Stimulated activated memory B cell treated with anti-CD40 and anti-IgM and Interleukin-4, amounts not matched to agents 10 μg/mL and 1 μg/mL and 100 μg/mL, for 72 hours (primary cell): ENCODE measurements at places on chromosomes 1 and 21.

- ATAC-seq, result peak; percentile 94
Observed at GRCh38 chr1:162069334-162070093, at the start of gene NOS1AP. NOS1AP (plus strand) TSS chr1:162069691; CDS start chr1:162070178, 487 bp downstream.

DNA sequence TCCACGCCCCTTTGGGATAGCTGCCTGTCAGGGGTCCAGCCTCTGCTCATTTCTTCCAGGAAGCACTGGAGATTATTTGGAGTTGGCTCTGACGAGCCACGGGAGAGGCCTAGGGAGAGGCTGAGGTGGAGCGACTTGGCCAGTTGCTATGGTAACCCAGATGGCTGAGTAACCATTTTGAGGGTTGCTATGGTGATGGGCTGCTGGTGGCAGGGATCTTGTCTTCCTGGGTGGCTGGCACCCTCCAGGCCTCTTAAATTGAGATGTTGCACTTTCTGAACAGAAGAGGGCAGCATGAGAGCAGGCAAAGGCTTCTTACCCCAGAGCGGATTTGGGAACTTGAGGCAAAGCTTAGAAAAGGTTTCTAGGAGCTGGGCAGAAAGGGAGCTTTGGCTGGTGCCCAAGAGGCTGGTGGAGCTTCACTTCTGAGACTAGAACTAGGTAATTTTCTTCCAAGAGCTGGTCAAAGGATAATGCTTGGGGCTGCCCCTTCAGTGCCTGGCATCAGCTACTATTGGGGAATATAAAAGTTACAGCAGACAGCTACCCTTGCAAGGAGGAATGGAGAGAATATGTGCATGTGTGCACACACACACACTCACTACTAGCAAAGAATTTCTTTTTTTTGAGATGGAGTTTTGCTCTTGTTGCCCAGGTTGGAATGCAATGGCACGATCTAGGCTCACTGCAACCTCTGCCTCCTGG lies 72.5 kb downstream of the NDUFS5 start:
- peak; percentile 44 for ATAC-seq

DNA sequence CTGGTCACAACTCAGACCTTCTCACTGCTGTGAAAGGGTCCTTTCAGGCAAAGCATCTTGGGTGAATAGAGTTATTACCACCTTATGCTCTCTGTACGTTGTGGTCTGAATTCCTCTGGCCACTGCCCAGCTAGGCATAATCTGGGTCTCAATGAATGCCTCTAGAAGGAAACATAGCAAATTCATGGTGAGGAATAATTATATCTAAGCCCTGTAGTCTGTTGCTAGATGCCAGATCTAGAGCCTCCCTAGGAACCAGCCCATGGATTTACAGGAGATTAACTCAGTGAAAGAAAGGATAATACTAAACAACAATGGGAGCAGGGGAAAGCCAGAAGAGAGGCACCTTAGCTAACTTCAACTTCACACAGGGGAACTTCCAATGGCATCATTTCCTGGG lies 2.4 kb upstream of the COL11A1 start:
- ATAC-seq, result no peak

DNA sequence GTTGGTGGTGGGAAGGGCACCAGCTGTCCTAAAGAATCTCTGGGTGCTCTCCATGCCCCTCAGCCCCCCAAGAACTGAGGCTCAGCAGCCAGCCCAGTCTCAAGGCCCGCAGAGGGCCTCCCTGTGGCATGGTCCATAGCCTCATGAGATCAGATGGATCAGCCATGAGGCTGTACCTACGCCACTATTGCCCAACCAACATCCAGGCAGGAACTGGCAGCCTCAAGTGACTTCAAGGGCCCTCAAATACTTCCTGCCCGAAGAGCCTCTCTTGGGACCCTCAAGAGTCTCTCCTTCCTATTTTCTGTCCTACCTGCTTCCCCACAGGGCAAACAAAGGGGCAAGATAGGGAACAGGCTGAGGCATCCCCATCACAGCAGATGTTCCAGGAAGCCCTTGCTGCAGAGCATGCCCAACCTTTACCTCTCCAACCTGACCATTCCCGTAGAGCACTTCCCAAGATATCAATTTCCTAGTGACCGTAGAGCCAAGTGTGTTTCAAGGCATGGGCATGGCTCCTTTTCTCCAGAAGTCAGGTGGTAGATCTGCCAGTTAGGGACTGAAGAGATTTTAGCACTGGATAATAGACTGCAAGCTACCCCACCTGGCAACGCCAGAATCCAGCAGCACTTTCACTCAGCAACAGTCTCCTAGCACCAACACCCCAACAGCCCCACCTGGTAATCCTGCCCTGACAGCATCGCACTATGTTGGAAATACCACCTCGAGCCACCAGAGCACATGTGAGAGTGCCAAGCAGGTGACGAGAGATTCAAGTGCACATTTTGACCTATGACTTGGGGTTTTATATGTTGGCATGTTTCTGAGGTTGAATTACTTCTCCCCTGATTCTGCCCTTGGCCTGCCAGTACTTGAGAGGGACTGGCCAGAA lies 13.7 kb upstream of the MFSD2A start:
- no peak for ATAC-seq

DNA sequence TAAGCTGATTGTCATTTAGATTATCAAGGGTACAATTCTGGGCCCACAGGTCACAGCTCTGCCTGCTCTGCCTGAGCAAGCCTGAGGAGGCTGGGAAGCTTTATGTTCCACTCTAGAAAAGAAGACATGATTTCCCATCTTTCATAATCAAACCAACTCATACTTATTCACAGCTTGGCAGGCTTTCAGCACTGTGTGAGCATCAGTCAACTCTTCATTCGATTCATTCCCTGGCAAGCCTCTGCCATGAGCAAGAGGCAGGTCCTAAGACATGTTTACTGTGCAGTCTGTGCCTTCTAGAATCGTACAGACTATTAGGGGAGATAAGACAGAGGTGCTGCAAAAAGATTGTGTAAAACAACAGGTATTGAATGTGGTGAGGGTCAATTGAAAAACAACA lies 24.5 kb upstream of the KIRREL1 start:
- no peak for ATAC-seq

GRCh38 chr1:9238550-9238949 lies 4.0 kb downstream of the H6PD start:
- ATAC-seq, result no peak

DNA sequence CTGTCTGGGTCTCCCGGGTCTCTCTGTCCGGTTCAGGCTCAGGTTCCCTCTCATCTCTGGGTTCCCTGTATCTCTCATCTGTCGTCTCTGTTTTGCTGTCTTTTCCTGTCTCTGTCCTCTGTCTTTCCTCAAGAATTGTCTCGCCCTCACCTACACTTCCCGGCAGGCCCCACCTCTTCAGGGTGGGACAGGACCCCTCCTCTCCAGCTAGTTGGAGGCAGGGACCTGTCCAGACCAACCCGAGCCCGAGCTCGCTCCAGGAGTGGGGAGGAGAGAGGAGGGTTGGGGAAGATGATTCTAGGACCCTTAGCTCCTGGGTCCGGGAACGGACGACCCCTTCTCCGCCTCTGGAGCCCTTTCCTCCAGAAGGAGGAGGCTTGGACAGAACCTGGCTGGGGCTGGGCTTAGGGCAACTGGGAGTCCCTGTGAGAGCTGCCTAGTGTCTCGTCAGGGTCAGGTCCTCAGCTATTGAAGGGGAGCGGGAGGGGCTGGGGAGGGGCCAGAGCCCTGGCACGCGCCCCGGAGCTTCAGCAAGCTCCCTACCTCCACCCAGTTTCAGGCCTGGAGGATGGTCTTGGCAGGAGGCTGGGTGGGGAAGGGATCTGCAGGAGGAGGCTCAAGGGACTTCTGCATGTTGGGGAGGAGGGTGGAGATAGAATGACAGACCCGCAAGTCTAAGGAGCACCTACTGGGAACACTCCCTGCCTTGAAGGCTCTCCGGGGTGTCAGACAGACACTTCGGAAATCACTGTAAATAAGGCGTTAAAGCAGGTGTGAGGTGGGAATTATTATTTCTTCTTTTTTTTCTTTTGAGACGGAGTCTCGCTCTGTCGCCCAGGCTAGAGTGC lies 26.3 kb upstream of the EPB41 start:
- ATAC-seq, result no peak

DNA sequence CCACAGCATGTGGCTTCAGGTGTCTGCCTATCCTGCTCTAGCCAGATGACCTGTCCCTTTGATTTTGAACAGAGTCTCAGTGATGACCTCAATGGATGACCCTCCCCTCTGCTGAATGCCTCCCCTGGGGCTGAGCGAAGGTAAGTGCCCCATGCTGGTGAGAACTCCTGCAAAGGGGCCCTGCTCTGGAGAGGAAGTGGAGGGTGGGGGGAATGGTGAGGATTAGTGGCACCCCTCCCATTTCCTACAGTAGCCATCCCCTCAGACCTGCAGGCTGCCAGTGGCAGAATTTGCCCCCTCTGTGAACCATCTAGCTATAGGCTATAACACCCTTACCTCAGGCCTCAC lies 3.7 kb upstream of the PMVK start:
- no peak for ATAC-seq

DNA sequence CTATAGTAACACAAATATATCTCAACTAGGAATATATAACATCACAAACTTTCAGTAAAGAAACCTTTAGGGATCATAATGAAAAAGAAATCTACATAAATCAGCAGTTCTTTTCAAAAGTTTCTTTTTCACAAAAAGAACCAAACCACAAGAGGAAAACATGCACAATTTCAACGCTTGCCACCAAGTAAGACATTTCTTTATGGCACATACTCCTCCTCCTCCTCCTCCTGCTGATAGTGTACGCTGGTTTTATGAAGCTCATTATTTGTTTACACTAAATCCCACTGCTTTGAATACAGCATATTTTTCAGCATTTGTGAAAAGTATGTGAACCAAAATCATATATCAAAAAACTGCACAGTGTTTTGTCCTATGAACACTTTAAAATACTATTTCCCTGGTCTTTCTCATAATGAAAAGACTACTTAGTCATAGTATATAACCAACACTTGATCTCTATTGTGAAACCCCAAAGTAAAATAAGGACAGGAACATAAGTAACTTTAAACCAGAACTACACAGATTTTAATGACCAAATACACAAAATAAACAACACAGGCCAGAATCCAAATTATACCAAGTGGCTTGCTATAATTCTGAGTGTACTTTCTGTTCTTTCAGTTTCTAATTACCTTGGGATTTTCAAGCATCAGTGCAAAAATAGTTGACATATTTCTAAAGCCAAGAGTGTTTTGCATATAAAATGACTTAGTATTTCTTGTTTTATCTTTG lies 184.2 kb downstream of the EIF4G3 start:
- ATAC-seq, result no peak

GRCh38 chr1:25026730-25027450 lies 96.8 kb upstream of the RUNX3 start:
- no peak for ATAC-seq

GRCh38 chr1:101228424-101229134 lies 8.2 kb upstream of the S1PR1 start:
- ATAC-seq, result no peak

- no peak for ATAC-seq
Observed at GRCh38 chr1:41357451-41358101, 3.7 kb upstream of the FOXO6 start.

DNA sequence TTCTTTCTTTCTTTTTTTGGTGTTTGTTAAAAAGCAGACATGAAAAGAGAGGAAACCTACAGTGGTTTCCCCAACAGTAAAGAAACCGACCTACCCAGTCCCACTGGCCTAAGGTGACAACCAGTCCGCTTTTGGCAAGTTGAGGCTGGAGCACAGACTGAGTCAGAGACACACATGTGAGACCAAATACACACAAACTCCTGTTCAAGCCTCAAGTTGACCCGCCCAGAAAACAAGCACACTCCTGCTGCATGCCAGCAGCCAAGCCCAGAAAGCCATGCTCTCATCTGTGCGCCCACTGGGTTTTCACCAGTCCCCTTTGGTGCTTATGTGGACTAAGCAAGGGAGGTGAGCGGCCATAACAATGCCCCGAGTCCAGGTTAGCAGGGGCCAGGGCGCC lies 64.6 kb upstream of the GPR153 start:
- no peak for ATAC-seq

DNA sequence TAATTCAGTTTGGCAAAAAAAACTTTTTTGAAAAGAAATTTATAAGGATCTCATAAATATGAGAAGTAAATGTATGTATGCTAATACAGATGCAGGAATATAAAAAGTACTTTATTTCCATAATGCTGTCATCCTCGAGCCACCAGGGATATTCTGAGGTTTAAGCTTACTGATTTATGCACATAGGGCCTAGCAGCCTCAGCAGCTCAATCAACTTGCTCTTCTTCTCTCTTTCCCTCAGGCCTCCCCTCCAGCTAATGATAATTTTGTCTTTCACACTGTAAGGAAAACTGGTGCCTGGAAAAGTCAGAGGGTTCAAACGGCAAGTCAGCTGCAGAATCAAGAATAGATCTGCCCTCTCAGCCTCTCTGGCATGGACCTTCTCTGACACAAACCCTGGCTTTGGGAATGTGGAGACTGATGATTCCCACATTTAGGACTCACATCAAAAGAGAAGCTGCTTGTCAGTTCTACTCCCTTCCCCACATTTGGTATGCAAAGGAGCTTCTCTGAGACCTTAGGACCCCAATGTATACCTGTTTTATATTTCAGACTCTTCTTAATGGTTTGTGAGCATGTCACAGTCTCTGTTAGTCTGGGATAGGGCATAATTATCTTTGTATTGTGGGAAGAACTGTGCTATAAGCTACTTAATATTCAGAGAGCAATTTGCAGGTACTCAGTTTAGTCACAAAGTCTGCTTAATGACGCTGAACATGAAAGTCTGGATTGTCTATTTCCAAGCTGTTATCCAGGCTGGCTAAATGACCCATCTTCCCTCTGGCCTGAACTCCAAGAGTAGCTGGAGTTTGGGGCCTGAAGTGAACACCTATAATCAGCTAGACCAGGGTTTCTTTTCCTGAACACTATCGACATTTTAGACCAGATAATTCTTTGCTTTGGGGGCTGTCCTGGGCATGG lies 52.1 kb upstream of the DIPK1A start:
- ATAC-seq, result no peak

DNA sequence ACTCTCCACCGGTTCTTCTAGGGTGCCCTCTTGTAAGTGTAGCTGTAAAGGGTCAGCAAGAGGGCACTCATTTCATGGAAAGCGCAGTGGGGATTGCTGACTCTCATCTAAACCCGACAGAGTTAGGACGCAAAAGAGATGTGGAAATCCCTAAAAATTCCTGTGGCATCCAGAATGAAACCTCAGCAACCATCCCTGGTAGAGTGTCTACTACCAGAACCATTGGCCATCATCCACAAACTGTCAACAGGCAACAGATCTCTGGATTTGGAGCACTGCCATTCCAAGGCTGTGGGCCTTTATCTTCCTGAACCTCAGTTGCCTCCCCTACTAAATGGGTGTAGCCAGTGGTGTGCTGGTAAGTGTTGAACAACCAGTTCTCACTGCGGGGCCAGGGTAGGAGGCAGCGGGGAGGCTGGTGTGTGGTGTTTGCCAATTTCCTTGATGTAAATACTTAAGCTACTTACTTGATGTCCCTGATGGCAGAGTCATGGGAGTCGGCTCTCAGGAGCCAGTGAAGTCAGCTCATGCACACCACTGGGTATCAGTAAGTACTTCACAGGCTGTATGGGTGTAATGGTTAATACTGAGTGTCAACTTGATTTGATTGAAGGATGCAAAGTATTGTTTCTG lies 195.8 kb downstream of the KAZN start:
- ATAC-seq, result no peak

DNA sequence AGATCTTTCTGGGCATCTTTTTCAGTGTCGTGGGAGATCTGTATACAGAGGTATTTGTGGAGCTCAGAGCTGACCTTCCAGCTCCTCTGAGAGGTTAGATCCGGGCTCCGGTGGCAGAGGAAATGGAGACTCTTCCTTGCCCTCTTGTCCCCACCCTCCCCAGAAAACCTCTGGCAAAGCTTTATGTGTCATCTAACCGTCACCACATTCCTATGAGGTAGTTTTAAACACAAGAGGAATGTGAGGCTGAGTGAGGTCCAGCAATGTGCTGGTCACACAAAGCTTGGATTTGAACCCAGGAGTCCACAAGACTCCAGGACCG lies 1.2 kb downstream of the CD160 start:
- ATAC-seq, result no peak

GRCh38 chr1:179053486-179053885 lies 27.8 kb downstream of the FAM20B start:
- no peak for ATAC-seq
